ENCODE measurements at places on chromosomes 11 and 22. TPM values are rescaled to one million over a fixed set of nuclear protein-coding genes. Genes with fewer than 3 reads are reported as not detected.

PGGHG gene
- total RNA-seq, result 26.5 TPM

GRCh38 chr22:25540166-25540907 is 24.1 kb upstream of the GRK3 start:
- no peak for DNase-seq

DNA sequence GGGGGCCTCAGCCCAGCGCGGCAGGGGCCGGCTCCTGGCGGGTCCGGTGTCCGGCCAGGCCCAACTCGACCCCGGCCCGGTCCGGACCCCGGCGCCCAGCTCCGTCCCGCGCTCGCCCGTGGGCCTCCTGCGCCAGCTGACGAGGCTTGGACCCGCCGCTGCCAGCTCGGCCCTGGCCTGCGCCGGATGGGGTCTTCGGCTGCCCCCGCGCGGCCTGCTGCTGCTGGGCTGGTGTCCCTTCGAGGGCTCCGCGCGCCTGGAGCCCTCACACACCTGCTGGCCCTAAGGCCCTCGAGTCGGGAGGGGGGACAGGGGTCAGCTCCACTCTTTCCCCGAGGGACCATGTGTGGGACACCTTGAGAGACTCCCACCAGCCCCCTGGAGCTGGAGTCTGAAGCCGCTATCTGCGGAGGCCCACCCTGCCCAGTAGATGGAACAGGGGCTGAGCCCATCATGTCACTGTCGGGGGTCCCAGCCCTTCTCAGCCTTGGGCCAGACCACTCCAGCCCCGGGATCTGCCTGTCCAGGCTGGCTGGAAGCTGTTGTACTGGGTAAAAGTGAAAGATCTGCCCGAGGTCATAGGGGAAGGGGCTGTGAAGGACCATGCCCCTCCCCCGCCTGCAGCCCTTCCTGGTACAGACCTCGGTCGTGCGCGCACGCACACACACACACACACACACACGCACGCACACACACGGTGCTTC is 768 bp upstream of the CDKN1C start:
- no peak for DNase-seq

GRCh38 chr22:27795696-27796517 is 5.6 kb downstream of the MN1 start:
- no peak for DNase-seq

DNA sequence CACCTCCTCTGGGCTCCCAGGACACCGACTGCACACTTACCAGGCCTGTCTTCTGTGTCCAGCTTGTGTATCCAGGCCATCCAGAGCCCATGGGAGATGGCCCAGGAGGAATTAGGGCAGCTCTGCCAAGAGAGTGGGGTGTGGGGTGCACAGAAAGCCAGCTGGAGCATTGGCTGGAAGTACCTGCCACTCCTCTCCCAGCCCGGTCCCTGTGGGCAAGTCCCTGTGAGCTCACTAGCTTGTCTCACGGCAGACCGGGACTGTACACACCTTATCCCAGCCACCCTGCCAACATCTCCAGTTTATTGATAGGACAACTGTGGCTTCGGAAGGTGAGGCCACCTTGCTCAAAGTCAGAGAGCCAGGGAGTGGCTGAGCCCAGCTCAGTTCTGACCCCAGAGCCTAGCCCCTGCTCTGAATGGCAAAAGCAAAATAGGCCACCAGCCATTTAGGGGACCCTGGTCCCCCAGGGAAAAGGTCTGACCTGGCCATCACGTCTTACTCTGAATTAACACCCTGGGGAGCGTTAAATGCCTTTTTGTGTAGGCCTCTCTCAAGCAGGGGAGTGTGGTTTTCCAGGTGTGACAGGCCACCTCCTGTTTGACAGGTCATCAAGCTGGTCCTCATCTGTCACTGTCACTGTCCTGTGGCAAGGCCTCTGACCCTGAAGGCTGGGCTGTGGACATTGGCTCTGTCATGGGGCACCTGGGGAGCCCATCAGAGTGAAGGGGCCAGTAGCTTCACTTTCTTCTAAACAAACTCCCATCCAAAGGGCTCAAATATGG is 15.1 kb downstream of the UQCR10 start:
- peak; percentile 45 for DNase-seq

DNA sequence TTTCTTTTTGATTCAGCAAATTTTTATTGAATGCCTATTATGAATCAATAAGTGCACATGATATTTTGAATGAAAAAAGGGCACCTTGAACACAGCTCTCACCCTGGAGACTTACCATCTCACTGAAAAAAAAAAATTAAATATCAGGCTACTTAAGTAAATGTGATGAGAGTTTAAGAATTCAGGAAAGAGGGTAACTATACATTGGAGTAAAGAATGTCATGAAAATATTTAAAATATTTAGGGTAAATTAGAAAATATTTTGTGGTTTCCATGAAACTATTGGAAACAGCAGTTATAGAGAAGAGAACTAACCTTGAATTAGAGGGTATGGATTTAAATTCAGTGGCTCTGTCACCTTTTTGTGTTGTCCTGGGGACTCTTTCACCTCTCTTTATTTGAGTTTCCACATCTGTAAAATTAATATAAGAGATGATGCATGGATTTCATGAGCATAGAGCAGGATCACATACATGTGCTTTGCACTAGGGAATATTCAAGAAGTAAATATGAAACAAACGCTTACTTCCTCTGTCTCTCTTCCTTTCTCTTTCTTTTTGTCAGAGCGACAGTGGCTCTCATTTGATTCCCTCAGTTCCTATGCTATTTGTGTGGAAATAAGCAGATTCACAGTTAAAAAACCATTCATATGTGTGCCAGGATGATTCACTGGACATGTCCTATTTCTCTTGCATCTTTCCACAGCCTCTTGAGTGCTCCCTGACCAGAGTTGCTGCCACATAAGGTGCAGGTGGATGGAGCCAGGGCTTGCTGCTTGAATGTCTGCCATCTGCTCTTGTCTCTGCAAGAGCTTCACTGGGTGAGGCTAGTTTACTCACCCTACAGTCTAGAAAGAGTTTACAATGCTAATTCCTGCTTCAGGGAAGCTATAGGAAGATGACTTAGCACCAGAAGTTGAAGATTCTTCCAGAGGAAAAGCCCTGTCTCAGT is 533.1 kb downstream of the ETS1 start:
- no peak for DNase-seq

DNA sequence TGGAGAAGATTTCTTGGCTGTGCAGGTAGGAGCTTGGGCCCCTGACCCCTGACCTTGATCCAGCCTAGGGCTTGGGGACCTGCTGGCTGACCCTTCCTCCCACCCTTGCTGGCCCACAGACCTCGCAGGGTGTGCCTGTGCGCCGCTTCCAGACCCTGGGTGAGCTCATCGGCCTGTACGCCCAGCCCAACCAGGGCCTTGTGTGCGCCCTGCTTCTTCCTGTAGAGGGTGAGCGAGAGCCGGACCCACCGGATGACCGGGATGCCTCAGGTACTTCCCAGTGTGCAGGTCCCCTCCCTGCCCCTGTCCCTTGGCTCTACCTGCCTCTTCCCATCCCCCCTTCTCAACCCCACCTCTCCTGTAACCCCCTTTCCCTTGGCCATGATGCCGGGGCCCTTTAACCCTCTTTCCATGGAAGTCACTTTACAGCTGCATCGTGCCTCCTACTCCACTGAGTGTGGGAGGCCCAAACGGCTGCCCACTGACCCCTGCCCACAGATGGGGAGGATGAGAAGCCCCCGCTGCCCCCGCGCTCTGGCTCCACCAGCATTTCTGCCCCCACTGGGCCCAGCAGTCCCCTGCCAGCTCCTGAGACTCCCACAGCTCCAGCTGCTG is 3.8 kb downstream of the INPPL1 start:
- peak; percentile 13 for DNase-seq

GRCh38 chr11:959608-960007 is 33.9 kb downstream of the AP2A2 start:
- DNase-seq, result no peak

LAYN gene
- total RNA-seq, result 9.5 TPM

TSSK2 gene
- total RNA-seq, result 66.0 TPM

DNA sequence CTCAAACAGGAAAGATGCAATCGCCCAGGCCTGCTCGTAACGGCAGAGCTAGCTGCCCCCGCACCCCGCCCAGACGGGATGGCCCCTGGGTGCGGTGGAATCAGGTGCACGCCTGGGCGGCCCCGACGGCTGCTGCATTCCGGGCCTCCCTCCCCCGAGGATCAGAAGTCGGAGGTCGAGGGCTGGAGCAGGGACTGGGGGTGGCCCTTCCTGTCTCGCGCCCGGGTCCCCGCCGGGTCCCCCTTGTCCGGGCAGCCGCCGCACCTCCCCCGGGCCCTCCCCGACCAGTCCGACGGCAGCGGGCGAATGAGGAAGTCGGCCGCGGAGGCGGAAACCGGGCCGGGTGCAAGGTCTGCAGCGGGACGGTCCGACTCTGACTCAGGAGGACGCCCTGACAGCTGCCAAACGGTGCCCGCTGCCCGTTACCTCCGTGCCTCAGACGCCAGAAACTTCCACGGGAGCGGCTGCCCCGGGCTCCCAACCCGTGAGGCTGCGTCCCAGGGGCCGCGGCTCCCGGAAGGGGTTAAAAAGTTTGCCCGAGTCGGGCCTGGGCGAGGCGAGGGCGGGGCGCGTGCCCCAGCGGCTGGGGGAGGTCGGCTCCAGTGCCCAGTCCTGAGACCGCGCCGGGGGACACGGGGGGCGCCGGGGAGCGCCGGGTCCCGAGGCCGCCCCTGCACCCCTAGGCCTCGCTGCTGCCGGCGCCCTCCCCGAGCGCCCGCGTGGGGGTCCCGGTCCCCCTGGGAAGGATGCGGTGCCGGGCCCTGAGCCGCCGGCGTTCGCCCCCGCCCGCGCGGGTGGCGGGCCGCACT is 663 bp downstream of the MYH9 start:
- DNase-seq, result peak; percentile 36

DNA sequence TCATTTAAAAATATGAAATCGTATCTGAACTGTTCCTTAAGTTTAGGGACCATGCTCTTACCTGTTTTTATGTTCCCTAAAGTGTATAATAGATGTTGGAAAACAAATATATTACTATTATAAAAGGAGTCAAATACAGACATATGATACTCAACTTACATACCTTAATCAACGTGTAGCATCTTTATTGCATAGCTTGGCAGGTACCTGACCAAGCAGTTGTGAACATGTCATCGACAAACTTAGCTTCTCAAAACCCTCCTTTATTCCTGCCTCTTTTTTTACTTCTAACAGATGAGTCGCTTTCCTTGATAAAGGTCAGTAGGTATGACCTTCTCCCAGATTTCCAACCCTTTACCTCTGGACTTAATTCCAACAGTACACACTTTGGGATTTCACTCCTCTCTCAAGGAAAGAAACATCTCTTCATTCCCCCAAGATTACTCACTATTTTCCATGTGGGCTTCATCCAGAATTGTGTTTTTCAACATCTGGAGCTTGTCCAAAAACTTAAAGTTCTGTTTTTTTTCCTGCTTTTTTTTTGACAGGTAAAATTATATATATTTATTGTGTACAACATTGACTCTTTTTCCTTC is 11.9 kb downstream of the HIPK3 start:
- DNase-seq, result no peak

MYEOV gene
- 1.1 TPM for total RNA-seq

- no peak for DNase-seq
Measured at GRCh38 chr11:76850130-76850529, 10.6 kb upstream of the ACER3 start.

DNA sequence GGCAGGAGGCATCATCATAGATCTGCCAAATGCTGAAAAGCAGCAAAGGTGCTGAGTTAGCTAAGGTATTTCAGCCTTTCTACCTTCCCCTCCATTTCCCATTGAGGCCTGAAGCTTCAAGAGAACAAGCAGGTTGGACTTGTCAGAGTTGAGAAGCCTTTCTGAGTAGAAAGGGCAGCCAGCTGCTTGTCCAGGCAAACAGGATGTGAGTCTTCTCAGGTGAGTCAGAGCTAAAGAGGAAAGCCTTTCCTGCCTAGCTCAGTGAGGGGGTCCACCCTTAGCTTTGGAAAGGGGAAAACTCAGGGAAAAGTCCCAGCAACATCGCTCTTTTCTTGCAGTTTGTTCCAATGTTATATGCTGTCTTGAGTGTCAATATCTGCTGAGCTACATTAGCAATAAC is 13.2 kb upstream of the MPZL2 start:
- DNase-seq, result no peak

GRCh38 chr11:114921697-114922096 is 243.4 kb downstream of the NXPE2 start:
- no peak for DNase-seq

DNA sequence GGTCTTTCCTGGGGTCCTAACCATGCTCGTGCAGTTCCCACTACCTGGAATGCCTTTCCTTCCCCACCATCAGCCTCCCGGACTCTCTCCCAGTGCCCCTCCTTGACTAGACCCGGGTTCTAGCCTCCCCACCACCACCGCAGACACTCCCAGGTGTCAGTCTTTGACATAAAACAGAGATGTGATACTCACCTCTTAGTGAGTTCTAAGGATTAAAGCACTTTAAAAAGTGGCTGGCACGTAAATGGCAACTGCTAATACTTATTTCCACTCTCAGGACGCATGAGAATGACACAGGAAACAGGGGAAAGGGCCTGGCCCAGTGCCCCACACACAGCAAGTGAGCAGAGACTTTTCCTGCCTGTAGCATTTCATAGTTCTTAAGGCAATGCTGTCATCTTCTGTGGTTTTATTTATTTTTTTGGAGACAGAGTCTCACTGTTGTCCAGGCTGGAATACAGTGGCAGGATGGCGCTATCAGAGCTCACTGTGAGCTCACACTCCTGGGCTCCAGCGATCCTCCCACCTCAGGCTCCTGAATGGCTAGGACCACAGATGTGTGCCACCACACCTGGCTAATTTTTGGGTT is 1.9 kb upstream of the SLC25A45 start:
- DNase-seq, result no peak

DNA sequence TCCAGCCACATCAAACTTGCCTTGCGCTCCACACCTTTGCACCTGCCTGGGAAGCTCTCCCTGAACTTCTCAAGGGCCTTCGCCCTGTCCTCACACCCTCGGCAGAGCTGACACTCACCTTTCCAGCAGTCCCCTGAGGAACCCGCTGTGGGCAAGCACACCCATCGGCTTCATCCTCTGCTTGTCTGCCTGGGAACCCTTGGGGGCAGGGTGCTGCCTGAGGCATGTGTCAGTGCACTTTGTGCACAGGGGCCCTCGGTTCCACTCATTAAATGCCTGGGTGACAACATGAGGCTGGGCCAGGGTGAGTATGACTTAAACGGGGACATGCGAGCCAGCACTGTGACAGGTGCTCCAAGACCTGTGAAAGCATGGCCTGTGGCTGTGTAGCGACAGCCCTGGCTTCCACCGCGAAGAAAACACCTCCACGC is 2.6 kb upstream of the LRFN4 start:
- no peak for DNase-seq

DNA sequence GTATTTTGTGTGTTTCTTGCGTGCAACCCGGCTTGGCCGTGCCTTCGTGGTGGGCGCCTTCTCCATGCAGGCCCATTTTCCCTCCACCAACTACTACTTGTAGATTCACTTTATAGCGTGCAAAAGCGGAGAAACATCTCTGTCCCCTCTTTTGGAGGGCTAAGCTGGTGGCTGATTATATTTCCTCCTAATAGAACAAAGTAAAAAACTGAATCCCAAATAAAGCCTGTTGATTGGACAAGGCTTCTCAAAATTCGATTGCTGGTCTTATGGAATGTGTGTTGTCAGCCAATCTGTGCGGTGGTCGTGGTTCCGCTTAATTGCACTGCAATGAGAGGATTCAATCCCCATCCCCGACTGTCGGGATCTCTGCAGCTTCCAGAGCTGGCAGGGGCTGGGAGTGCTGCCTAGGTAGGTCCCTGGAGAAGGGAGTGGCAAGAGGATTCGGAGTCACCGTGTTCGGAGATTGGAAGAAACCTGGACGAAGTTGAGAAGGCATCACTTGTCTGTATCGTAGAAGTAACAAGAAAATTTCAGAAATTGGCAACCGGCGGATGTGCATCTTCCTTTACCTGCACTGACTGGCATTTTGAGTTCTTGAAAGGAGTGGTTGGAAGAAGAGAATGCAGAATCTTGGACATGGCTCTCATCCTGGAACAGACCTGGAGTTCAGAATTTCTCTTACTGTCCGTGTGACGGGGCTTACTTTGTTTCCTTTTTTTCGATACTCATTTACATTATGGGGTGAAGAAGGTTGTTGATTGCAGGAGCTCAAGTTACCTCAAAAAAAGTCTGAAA is 1.1 kb downstream of the HMGXB4 start:
- peak; percentile 37 for DNase-seq
